ENCODE measurements at places on chromosomes 3 and 15. TPM values are rescaled to one million over a fixed set of nuclear protein-coding genes. Genes with fewer than 3 reads are reported as not detected.

GRCh38 chr3:154977666-154978065 is 102.5 kb upstream of the MME start:
- DNase-seq, result no peak

- no peak for DNase-seq
These were observed 33.1 kb downstream of the WNT5A start for GRCh38 chr3:55453886-55454496.

DNA sequence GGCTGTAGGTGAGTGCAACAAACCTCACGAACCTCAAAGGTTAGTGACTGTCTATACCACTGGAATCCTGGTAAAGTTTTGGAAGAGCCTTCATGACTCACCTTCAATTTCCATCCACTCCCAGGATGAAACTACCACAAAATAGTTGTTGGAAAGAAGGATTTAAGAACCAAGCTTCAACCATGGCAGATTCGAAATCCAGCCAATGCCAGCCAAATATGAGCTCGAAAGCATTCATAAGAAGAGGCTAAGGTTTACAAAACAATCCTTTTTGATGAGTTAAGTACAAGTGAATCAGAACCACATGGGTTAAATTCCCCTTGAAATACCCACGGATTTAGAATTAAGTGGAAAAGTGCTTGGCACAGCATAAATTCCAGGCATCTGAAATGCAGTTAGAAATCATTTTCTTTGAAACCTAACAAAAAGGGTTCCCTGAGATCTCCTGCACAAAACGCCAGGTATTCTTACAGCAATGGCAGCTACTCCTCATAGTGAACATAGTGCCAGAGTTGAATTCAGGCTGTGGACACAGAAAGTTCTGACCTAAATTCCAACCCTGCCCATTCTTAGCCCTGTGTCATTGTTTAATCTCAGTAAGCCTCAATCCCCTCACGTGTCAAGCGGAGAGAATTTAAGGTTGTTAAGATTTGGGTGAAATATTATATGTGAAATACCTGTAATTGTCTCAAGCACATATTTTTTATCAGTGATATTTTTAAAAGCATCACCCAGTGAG is 89.2 kb downstream of the FBN1 start:
- no peak for DNase-seq

DNA sequence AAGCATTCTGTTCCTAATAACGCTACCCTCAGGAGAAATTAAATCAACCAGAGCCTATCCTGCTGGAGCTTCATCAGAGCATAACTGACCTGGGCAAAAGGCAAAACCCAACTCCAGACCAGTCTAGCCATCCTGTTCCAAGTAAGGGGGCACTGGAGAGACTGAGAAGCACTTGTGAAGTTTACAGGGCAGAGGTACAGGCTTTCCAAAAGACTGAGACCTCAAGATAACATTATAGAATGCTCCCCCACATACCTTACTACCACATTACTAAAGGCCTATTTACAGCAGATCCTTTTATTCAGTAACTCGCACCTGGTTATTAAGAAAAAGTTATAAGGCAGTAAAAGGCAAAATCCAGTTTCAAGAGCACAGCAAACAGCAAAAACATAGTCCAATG is 35.5 kb downstream of the RFX7 start:
- DNase-seq, result no peak

DNA sequence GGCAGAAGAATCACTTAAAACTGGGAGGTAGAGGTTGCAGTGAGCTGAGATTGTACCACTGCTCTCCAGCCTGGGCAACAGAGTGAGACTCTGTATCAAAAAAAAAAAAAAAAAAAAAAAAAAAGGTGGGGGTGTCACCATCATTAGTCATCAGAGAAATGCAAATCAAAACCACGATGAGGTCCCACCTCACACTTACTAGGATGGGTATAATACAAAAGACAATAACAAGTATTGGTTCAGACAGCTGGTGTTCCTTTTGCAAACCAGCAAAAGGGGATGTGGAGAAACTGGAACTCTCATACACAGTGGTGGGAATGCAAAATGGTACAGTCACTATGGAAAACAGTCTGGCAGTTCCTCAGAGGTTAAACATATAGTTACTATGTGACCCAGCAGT is 78.7 kb upstream of the TSC22D2 start:
- no peak for DNase-seq

GRCh38 chr3:123328851-123329635 is 119.8 kb downstream of the ADCY5 start:
- DNase-seq, result peak; percentile 51

GRCh38 chr3:141629976-141630375 is 108.1 kb upstream of the RNF7 start:
- DNase-seq, result no peak

- DNase-seq, result no peak
These were observed 216.2 kb downstream of the ABHD5 start for GRCh38 chr3:43906849-43907507.

GRCh38 chr3:69439643-69440270 is 53.9 kb upstream of the FRMD4B start:
- DNase-seq, result peak; percentile 11

DNA sequence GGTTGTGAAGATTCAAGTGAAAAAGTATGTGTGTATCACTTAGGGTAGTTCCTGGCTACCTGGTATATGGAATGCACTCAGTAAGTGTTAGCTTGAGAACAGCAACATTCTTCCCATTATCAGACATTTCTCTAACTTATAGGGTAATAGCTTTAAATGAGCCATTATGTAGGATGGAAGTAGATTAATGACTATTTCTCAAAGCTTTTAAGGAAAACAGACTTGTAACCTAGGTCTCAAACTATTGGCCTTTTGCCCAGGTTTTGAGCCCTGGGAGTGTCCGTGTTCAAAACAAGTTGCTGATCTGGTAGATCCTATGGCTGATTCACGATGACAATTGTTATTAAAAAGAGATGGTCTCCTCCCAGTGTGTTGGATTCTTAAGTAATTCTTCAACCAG is 129.1 kb upstream of the UMPS start:
- peak; percentile 23 for DNase-seq

- no peak for DNase-seq
These were observed 164.5 kb downstream of the WNT7A start for GRCh38 chr3:13715167-13715954.

DNA sequence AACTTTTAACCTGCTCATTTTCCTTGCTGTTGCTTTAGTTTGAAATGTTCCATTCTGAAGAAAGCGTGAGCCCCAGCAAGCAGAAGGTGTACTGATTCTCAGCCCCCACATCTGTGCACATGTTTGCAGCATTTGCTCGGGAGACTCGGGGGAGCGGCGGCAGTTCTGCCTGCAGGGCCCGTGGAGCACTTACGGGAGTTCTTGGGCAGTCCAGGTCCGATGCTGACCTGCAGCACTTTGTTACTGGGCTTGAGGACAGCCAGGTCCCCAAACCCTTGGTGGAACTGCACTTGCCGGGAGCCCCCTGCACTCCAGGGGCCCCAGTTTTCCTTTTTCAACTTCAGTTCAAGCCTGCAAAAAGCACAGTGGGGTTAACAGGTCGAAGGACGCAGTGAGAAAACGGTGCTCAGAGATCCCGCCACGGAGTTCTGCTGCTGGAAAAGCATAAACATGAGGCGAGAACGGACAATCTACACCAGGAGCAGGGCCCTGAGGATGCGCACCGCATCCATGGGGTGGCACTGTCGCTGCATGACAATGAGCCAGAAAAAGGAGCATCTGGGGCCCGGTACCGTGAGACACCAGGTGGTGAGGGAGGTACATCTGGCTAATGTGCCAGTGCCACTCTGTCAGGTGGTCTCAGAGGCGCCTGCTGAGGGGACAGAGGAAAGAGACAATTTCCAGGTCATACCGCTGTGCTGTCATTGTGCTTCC is 45.6 kb upstream of the LDHAL6B start:
- DNase-seq, result no peak

DNA sequence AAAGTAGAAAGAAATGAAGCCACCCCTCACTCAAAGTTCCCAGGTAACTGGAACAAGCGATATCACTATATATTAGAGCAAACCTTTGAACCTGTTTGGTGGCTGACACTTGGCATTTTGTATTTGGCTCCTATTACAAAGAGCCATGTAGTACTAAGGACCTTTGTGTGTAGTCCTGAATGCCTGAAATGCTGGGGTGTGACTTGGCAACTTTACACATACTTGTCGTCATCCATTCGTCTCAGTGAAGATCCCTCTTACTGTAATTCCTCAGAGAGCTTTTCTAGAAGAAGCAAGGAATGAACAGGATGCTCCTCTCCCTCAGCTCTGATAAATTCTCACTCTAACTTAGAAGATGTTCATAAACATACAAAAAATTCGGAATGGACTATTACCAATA is 216.1 kb upstream of the CDIN1 start:
- peak; percentile 87 for DNase-seq

GRCh38 chr15:98143116-98143515 is 182.6 kb downstream of the ARRDC4 start:
- no peak for DNase-seq

DNA sequence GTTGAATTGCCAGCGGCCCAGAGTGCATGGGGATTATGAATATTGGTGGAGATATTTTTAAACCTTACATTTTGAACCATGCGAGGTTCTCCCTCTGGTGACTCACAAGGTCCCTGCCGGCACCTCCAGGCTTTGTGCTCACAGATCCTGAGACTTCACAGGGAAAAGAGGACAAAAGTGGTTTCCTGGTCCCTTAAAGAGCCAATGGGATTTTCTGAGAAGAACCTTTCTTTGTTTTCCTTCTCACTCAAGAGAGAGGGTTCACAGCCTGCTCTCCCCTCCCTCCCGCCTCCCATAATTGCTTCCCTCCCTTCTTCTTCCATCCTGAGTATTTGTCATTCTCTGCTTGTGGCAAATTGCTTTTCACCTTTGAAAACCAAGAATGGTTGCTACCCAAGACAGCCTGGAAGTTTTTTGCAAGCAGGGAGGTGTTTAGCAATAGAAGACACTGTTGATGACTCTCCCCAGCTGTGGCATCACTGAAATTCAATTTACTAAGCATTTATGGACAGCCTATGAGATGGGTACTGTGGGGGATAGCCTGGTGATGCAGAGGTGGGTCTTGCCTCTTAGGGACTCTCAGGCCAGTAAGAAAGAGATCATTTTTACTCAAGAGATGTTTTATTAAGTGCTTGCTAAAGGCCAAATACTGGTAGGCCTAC is 76.6 kb downstream of the CPN2 start:
- peak; percentile 14 for DNase-seq

DNA sequence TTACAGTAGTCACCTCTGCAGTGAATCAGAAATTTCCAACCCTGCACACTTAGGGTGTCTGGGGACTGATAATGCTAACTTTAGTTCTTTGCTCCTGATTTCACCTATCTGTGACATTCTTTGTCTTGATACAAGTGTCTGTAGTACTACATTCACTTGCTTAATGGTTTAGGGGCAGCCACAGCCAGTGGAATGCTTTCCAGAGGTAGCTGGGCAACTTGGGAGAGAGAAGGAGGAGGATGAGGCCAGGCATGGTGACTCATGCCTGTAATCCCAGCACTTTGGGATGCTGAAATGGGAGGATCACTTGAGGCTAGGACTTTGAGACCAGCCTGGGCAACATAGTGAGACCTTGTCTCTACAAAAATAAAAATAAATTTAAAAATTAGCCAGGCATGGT is 8.5 kb downstream of the BAHD1 start:
- DNase-seq, result peak; percentile 43

GRCh38 chr3:12751571-12751970 is 7.5 kb downstream of the TMEM40 start:
- peak; percentile 53 for DNase-seq

DNA sequence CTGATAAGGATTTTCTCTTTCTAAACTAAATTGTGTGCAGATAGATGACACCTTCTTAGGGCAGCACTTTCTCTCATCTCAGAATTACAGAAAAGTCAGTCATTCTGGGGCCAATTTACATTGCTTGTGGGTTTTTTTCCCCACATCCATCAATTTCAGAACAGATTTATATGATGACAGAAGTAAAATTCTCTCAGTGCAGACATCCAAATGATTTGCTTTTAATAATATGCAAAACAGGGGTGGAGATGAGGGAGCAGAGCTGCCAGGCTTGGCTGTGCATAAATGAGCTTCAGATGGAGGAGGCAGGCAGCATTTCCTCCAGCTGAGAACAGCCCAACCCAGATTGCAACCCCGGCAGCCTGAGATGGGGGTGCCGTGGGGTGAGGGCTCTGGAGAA is 44.0 kb downstream of the EDEM1 start:
- DNase-seq, result no peak

DNA sequence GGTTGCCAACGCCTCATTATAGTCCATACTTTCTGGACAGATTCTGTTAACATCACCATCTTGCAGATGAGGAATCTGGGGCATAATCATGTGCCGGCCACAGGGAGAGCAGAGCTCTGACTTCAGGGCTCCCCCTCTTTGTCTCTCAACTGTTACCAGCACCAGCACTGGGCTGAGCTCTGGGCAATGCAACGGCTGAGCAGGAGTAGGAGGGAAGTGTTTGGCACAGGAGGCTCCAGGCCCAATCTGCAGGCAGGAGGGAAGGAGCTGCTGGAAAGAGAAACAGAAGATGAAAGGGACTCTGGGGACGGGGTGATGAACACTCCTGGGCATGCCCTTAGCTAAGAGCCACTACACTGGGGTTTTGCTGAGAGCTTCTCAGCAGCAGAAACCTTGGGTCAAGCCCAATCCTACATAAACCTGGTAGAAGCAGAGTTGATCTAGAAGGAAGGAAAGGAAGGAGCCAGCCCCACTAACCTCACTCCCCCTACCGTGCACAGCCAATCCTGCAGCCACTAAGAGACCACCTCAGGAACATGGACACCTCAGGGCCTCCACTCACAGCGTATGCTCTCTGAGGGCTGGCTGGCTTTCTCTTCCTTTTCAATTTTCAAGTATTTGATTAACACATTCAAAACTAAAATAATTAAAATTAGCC is 73.1 kb upstream of the SPATA12 start:
- DNase-seq, result no peak

- DNase-seq, result no peak
These were observed 114.1 kb upstream of the CDIN1 start for GRCh38 chr15:36465304-36465703.

DNA sequence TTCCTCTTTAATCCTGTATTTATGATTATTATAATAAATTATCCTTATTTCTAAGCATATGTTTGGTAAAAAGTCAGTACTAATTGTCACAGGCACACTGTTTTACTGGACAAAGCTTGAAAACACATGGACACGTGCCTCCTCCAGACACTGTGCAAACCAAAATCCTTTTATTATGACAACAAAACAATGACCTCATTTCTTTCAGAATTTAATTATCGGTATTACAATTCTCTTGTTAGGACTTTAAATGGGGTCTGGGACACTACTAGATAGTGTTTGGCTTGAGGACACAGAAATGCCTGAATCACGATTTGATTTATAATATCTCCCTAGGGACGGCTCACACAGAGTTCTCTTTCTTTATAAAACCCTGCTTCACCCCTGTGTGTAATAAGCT is 107.3 kb upstream of the IGSF10 start:
- no peak for DNase-seq

- no peak for DNase-seq
These were observed 837.8 kb downstream of the DIPK2A start for GRCh38 chr3:144809380-144809779.

The OXTR gene
- polyA plus RNA-seq, result 47.2 TPM

The CFAP92 gene
- polyA plus RNA-seq, result 0.07 TPM

The SLC2A2 gene
- polyA plus RNA-seq, result not detected

The SFMBT1 gene
- 3.4 TPM for polyA plus RNA-seq

The KIF9 gene
- polyA plus RNA-seq, result 3.4 TPM

The SLC35G2 gene
- polyA plus RNA-seq, result 11.6 TPM

The KCNH8 gene
- not detected for polyA plus RNA-seq

The UBA7 gene
- 33.7 TPM for polyA plus RNA-seq

The APBA2 gene
- polyA plus RNA-seq, result 9.5 TPM

The MESP2 gene
- polyA plus RNA-seq, result 0.24 TPM

The AGTR1 gene
- 3.9 TPM for polyA plus RNA-seq

The SPATA12 gene
- polyA plus RNA-seq, result 0.02 TPM

The FAM81A gene
- 0.09 TPM for polyA plus RNA-seq

Measured in fibroblast of lung (primary cell).